Activated effector memory CD4-positive, alpha-beta T cell treated with Interleukin-2 at 50 U/mL for 16 hours (primary cell): ENCODE measurements at places on chromosomes 13 and 19.

- DNase-seq: no peak
These were observed 106.5 kb downstream of the LHFPL6 start for GRCh38 chr13:39496506-39496905.

GRCh38 chr13:47066226-47066625 lies 169.4 kb upstream of the HTR2A start:
- no peak for DNase-seq

DNA sequence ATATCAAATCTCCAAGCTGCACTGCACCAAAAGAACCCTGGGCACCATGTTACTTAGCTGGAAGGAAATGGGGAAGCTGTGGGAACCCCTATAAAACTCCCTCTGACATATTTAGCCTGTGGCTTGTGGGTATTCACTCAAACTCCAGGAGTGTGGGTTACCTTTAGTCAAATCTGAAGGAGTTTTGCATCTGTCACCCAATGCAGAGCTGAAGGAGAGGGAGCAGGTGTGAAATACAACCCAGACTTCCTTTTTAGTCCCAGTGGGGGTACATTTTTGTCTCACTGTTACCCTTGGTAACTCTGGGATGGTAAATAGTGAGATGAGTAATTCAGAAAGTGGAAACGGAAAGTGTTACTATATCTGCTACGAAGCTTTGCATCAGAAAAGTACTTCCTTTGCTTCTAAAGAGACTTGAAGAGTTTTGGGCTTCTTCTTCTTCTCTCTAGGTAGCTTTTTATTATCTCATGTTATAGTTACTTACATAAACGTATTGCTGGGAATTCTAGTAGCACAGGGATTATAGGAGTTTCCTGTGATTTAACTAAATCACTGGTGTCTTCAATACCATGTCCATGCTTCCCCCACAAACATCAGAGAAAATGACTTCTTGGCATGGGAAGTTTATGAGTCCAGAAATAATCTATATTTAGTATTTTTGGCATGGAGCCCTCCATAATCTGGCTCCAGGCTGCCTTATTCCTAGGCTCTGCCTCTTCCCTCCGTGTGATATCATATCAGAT lies 105.9 kb downstream of the AKAP11 start:
- DNase-seq: no peak

DNA sequence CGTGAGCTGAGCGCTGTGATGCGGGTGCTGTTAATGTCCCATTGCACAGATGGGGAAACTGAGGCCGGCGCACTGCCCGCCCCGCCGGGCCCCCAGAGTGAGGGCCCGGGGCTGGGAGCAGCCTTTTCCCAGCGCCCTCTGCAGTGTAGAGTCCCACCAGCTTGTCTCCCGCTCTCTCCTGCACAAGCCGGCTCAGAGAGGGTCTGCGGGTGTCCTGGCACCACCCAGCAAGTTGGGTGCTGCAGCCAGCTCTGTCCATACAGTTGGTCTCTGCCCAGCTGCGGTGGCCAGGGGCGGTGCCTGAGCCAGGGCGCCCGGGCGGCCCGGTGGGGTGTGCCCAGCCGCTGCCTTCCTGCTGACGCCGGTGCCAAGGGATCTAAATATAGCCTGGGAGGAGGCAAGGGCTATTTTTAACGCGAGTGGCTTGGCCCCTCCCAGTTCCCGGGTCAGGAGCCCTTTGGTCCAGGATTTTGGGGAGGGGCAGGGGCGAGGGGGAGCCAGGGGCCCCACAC lies 19.3 kb downstream of the GADD45B start:
- peak; percentile 17 for DNase-seq
